ENCODE measurements at places on chromosomes 5 and 9.

DNA sequence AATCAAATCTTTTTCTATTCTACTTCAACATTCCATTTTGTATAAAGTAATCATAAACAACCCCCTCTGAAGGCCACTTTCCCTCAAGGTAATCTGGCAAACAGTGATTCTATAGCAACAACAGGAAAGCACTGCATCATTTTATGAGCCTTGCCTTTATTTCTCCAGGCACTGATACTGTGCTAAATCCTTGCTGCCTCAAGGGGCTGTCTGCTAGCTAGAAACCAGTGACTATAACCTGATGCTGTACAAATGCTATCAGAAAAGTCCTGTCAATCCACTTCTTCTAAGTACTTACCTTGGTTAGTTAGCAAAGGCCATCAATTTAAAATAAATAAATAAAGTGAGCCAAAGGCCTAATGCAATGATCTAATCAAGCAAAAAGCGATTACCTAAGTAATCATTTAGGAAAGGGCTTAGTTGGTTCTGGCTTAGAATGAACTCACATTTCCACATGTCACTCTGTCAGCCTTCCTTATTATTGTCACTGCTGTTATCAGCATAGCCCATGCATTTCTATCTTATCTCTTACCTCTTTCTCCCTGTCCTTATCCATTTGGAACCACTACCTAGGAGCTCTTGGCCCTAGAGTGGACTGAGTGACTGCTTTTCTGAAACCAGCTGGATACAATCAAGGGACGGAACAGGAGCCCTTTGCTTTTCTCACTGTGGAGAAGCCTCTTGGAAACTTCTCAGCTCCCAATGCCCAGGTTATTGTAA is 246.1 kb upstream of the MEF2C start:
- DNase-seq = no peak

- DNase-seq = no peak
These were observed 96.7 kb upstream of the MAMDC2 start for GRCh38 chr9:69946800-69947437.

DNA sequence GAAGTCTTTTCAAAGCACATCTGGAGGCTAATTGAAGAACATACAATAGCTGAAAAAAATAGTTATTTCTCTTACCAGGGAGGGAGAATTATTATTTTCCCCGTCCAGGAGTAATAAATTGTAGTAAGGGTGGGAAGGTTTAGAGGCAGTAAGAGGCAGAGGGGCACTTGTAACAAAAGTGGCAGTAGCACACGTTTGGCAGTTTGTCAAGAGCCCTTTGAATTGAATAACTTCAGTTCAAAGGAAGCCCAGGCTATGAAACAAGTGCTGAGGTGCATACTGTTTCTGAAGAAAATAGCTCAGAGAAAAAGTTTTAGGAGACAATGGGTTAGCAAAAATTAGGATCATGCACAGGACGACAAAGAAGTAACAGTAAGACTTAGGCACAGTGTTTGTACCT is 451.3 kb downstream of the LRRC70 start:
- no peak for DNase-seq

GRCh38 chr5:132369474-132370180 is at the start of gene SLC22A5:
Gene SLC22A5 (plus strand): TSS chr5:132369710. CDS start chr5:132369973, 263 bp downstream.
- DNase-seq = peak; percentile 93

DNA sequence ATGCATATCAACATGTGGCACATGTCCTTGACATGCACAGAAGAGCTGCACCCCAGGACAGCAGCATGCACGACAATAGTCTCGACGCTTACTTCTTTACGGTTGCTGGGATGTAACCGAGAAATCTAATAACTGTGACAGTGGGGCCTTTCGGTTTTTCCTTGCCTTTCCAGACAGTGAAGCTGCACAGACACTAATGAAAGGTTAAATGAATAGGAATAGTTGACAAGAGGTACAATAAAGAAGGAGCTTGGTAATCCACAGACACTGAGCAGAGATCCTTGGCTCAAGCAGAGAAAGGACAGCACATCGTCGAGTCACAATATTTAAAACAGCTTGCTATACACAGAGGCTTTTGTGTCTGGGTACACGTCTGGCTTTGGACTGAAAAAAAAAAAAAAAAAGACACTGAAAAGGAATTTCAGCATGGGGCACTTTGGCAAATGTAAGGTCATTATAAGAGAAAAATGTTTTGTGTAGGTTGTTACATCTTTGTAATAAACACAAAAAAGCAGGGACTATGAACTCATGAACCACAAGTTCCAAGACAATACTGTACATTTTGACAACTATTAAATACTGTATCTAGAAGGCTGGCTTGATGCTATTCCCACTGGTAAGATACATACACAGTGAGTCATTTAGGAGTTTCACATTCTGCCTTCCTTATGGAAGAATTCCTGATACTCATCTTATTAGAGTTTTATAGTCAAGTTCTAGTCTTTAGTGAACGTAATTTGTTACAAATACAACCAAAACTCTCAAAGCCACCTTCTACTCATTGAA is 5.6 kb downstream of the BNC2 start:
- no peak for DNase-seq

DNA sequence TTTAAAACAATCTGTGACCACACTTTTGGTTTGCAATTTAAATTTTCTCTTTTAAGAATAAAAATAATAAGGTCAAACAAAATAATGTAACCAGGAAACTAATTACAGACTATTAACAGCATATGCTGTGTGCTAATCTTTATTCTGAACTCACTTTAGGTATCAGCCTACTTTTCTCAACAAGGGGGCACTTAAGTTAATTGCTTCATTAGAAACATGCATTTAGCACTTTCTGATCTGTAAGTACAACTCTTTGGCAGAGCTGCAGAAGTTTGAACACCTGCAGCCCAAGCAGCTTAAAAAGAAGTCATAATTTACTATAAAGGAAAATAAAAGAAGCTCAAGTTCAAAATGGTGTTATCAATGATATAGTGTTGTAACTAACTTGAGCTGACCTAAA is 21.7 kb downstream of the XRCC4 start:
- DNase-seq = no peak

- no peak for DNase-seq
These were observed 849.6 kb upstream of the DMAC1 start for GRCh38 chr9:8649160-8649559.

DNA sequence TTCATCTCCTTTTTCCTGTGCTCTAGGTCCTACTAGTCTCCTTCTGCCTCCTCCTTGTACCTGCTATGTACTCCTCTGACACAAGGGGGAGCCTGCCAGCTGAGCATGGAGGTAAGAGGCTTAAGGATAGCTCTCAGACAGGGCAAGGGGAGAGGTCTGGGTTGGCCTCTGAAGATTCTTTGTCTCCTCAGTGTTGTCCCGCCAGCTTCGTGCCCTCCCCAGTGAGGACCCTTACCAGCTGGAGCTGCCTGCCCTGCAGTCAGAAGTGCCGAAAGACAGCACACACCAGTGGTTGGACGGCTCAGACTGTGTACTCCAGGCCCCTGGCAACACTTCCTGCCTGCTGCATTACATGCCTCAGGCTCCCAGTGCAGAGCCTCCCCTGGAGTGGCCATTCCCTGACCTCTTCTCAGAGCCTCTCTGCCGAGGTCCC is 3.8 kb downstream of the CREB3 start:
- no peak for DNase-seq

- DNase-seq = no peak
These were observed 87.6 kb downstream of the PCDH1 start for GRCh38 chr5:141790630-141791029.

DNA sequence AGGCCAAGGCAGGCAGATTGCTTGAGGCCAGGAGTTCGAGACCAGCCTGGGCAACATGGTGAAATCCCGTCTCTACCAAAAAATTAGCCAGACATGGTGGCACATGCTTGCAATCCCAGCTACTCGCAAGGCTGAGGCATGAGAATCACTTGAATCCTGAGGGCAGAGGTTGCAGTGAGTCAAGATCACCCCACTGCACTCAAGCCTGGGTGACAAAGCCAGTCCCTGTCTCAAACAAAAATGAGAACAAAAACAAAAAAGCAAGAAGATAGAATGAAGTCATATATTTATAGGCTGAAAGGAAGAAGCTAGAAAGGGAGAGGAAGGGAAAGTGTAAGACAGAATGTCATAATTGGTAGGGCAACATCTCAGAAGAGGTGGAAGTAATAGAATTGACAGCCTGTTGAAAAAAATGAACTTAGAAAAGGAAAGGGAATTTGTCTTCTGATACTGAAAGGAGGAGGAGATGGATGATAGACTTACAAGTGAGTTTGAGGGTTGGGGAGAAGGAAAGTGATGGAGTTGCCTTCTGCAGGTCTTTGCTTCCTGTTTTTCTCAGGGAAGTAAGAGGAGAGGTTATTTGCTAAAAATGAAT is 32.2 kb downstream of the CARD6 start:
- DNase-seq = no peak

- DNase-seq = no peak
These were observed 189.5 kb downstream of the BRINP1 start for GRCh38 chr9:119179701-119180100.

DNA sequence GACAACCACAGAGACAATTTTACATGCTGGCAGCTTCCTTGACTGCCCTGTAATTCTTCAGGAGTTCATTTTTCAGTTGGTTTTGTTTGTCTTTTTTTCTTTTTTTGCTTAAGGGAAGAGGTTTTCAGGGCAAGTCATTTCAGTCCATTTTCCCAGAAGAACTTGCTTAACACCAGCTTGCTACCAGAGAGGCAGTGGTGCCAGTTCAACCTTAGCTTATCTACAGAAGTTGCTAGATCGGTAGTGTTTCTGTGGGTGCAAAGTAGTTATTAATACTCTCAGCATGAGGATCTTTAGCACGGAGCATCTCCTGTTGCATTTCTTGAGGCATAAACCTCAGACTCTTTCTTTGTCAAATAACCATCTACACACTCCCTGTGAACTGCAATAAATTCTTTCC is 1.1 kb downstream of the SPEF2 start:
- no peak for DNase-seq

DNA sequence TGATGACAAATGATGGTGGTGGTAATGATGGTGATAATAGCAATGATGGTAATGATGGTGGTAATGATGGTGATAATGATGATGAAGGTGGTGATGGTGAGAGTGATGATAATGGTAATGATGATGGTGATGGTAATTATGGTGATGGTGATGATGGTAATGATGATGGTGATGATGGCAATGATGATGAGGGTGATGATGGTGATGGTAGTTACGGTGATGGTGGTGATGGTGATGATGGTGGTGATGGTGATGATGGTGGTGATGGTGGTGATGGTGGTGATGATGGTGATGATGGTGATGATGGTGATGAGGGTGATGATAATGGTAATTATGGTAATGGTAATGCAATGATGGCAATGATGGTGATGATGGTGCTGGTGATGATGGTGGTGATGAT is 91.1 kb downstream of the DAP start:
- no peak for DNase-seq

DNA sequence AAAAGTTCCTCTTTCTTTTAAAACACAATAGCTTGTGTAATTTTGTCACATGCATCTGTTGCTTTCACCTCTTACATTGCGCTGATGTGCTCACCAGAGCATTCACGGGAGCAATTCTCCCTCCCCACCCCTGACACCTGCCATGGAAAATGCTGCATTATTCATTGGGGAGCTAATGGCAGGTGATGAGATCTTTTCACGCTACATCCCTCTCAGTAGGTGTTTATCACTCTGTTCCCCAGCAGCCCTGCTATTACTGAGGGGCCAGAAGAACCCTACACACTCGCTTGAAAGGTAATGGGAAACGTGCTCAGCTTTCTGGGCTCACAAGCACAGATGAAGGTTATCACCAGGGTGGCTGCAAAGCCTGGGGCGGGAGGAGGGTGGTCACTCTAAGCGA is 398.0 kb downstream of the PSAT1 start:
- DNase-seq = no peak

DNA sequence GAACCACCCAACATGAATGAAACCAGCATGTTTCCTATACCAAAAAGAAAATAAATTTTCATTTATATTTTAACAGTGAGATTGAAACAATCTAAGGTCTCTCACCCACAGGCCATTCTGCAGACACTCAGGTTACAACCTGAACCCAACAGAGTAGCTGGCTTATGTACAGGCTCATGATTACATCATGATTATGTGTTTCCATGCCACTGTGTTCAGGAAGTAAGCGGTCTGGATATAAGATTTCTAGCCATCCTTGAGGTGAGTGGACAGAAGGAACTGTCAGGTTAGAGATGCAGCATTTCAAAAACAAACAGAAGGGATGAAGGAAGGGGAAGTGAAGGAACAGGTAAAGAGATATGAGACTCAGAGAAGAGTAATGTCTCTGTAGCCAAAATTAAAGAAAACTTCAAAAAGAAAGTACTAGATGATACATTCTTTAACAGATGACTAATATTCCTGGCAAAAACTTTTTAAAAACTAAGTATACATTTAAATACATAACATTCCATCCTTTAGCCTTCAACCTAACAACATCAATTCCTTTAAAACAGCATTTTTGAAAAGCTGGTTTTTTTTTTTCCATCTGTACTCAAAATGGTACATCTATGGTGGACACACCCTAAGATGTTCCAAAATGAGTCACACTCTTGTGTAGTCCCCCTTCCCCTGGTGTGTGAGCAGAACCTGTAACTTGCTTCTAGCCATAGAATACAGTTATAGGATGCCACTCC is 119.8 kb downstream of the LPAR1 start:
- DNase-seq = no peak

DNA sequence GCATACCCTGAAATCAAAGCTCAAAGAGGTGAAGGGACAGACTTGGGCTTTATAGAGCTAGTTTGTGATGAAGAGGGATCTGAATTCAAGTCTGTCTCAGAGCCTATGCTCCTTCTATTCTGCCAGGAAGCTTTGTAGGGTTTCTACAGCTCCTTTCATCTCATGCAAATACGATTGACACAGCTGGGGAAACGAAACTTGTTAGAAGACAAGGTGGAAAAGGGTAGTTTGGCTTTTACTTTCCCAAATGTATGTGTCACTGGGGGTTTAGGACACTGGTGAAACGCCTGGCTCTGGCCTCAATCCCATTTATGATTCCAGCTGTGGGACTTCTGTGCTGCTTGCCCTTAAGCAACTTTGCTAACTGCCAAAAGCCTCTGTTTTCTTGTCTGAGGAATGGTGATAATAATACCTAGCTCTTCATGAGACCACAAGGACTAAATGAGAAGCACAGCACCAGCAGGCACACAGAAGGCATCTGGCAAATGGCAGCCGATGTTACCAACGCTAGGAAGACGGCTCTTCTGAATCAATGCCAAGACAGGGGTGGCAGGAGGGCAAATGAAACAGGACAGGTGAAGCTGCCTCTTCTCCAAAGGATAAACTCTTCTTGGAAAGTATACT is 70.3 kb upstream of the EQTN start:
- no peak for DNase-seq

All from mesenteric fat pad (tissue), 1 donor.